ENCODE measurements at places on chromosomes 6 and 20.
A peak's percentile ranks its signal among the peaks of the same experiment; 100 is the strongest.

GRCh38 chr6:105469946-105470345 lies 67.1 kb upstream of the PREP start:
- no peak for DNase-seq

- DNase-seq = no peak
These were observed 76.8 kb downstream of the LINC00237 start for GRCh38 chr20:21029341-21029740.

GRCh38 chr20:57408131-57408530 lies 16.9 kb downstream of the RBM38 start:
- no peak for DNase-seq

GRCh38 chr20:62961799-62962198 lies 9.3 kb downstream of the SLC17A9 start:
- no peak for DNase-seq

- no peak for DNase-seq
These were observed 17.8 kb downstream of the HIVEP2 start for GRCh38 chr6:142927271-142927580.

GRCh38 chr20:21208999-21209398 lies 83.1 kb downstream of the KIZ start:
- DNase-seq = no peak

- peak; percentile 90 for DNase-seq
These were observed at the start of gene RPS21 for GRCh38 chr20:62386383-62387218. Gene RPS21, plus strand, starts transcription at chr20:62387103. Its CDS starts 236 bp downstream, at chr20:62387339.

- DNase-seq = no peak
These were observed 48.1 kb downstream of the CNKSR3 start for GRCh38 chr6:154462425-154462824.

DNA sequence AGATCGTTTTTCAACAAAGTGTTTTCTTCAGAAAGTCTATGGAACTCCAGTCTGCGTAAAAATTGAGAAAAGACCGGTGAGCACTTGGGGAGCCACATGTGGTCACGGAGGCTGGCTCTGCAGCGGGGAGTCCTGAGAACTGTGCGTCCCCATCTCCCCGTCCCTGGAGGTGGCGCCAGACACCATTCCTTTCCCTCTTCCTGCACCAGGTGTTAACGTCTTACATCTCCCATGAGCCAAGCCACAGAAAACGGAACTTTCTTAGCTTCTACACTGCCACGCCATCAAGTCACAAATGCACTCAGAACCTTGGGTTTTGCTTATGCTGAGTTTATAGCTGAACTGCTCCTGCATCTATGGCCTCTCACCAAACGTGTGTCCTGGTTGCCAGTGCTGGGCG lies 62.6 kb downstream of the GINS1 start:
- DNase-seq = peak; percentile 33

- DNase-seq = no peak
These were observed 27.9 kb downstream of the HLA-DMB start for GRCh38 chr6:32912951-32913350.

- DNase-seq = peak; percentile 54
These were observed 22.7 kb downstream of the SYNDIG1 start for GRCh38 chr20:24492031-24492607.

DNA sequence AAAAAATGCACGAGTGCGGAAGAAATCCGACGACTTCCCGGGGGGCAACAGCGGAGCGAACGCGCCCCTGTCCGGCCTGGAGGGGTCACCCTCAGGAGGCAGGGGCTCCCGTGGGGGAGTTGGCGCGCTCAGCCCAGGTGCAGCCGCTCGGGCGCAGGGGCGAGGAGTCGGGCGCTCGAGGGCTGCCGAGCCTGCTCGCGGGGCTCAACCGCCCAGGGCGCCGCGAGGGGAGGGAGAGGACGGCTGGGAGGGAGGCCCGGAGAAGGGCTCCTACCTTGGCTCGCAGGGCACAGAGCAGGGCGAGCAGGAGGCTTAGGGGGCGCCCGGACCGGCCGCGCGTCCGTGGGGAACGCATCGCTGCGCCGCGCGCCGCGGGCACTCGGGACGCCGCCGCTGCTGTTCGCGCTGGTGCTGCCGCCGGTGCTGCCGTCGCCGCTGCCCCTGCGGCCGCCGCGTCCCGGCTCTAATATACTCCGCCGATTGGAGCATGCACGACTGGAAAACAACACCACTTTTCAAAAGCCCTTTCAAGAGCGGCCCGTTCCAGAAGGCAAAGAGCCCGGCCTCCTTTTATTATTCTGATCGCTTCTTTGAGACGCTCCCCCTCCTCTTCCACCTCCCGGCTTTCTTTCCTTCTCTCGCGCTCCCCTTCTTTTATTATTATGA lies 490 bp downstream of the JAG1 start:
- DNase-seq = peak; percentile 76

GRCh38 chr20:40449974-40450616 lies 238.9 kb downstream of the MAFB start:
- no peak for DNase-seq

- DNase-seq = no peak
These were observed 78.6 kb downstream of the INSM1 start for GRCh38 chr20:20446425-20447015.

GRCh38 chr6:112485827-112486212 lies 138.7 kb downstream of the RFPL4B start:
- no peak for DNase-seq

- DNase-seq = no peak
These were observed 119.1 kb downstream of the CHD6 start for GRCh38 chr20:41499064-41499463.

- no peak for DNase-seq
These were observed 362.4 kb downstream of the UTRN start for GRCh38 chr6:144647406-144647964.

DNA sequence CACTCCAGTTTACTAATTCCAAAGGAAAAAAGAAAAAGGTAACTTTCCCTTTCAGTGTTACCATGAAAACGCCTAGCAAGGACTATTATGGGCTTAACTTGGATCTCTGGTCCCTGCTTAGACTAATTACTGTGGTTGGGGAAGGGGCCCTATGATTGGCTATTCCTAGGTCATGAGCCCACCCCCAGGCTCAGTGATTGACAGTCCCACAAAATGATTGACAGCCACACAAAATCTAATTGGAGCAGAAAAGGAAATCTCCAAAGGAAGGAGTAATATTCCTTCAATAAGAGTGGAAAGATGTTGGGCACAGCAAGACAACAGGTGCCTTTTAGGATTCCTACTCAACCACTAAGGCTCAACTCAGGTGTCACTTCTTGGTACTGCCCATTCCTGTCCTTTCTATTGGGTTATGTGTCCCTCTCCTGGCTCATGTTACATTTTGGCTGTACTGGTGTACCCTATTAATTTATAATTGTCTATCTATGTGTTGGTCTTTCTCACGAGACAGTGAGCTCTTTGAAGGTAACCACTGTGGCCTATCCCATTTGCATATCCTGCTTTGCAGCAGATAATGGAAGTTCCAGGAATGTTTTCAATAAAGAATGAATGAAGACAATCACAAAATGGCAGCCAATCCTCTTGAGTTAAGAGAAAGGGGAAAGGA lies 5.5 kb upstream of the UTRN start:
- DNase-seq = no peak

- no peak for DNase-seq
These were observed 11.2 kb upstream of the PSMG4 start for GRCh38 chr6:3247255-3248146.

DNA sequence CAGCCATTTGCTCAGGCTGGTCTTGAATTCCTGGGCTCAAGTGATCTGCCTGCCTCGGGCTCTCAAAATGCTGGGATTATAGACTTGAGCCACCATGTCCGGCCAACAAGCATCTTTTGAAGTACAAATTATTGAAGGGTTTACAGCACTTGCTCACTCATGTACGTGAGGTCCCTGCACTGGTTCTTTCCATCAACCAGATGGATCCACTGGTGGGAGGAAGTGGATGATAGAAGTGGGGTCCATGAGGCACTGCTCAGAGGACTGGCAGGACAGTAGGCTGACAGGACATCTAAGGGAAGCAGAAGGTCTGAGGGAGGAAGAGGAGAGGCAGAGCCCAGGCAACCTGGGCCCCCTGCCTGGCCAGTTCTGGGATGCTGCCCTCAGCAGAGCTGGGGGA lies 109.2 kb upstream of the NXT1 start:
- DNase-seq = no peak

GRCh38 chr20:34915749-34916455 lies 39.5 kb downstream of the ACSS2 start:
- DNase-seq = no peak

DNA sequence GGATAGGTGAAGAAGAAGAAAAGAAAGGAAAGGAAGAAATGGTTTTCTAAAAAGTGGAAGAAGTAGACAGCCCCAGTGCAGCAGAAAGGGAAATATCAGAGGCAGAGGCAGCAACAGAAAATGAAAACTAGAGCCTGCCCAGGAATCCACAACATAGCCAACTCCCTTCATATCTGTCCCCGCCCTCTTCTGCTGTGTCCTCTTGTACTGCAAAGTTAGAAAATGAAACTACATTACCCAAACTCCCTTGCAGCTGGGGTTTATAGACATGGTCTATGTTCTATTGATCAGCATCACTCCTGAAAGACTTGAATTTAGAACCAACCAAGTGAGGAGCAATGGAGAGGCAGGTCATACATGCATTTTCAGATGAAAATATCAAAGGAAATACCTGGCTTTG lies 200.5 kb upstream of the PHACTR1 start:
- no peak for DNase-seq

DNA sequence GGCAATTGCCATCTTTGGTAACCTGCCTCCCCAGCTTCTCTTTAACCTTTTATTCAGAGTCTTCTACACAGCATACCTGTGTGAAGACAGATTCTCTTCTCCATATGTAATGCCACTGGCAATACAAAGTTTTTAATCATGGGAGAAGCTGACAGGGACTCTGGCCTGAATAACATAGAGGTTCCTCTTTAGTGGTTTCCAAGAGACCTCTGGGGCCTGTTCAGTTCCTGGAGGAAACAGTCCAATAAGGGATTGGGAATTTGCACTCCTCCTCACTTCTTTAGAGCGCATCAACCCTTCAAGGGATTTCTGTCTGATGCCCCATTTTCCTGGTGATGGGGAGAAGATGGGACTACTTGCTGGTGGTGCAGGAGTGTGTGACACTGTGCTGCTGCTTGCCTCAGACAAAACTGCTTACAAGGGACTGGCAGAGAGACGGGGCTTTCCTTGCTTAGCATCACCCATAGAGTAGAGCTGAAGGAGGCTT lies 1.4 kb downstream of the RIMS1 start:
- no peak for DNase-seq

- DNase-seq = no peak
These were observed 8.2 kb downstream of the MYB start for GRCh38 chr6:135189344-135189743.

All from NT2/D1 (cell line).